Amniotic stem cell (primary cell): ENCODE measurements at places on chromosomes 1 and 21.

GRCh38 chr21:36461277-36461917 lies 18.5 kb downstream of the CLDN14 start:
- no peak for DNase-seq

- DNase-seq: no peak
Measured at GRCh38 chr1:89199525-89200031, 836 bp upstream of the GBP4 start.

- DNase-seq: no peak
Measured at GRCh38 chr1:228838717-228839500, 103.6 kb downstream of the RHOU start.

DNA sequence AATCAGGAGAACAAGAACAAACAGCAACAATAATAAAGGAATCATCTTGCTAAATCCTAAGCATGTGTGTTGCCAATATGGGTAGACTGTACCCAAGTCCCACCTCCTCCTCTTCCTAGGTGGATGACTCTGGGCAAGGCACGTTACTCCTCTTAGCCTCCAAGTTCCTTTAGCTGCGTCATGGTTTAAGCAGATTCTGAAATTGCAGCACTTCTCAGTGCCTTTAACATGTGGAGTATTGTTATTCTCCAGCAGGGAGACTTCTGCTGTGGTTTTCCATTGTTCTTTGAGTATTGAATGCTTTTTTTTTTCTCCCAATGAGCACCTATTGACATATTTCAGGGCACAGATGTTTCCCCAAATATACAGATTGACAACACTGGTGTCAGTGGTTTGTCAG lies 15.5 kb downstream of the ARHGEF10L start:
- DNase-seq: no peak

GRCh38 chr1:229231754-229232119 lies 39.2 kb upstream of the RAB4A start:
- no peak for DNase-seq

DNA sequence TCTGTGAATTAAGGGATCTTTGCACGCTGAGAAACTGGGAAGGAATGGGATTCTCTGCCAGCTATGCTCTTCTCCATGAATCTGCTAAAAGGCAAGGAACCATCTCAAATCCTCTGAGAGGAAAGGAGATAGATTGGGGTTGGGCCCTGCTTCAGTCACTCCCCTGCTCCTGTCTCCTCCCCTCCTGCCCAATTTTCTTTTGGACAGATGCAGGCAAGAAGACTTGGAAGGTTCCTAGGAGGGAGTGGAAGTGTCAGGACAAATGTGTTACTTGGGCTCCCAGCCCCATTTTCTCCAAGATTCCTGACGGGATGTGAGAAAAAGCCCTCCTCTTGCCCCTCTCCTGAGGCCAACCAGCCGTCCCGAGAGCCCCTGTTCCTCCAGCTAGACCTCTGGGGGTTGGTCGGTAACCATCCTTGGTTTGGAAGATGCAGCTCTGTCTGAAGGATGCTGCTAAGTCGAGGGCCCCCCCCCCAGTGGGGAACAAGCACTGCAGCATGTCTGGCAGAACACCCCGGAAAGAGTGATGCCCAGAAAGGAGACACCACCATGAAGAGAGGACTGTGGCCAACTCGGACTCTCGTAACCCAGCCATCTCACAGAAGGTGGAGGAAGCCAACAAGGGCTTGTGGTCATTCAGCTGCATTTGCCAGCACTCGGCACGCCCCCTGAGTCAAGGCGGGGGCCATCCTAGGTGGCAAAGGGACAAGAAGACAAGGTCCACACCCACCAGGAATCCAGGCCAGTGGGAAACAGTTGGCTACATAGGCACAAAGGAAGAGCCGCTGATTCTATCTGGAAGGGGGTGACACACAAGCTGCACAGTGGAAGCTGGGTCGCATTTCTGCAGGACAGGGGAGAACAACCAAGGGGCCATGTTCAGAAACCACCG lies 43.7 kb downstream of the CDK18 start:
- no peak for DNase-seq

- no peak for DNase-seq
Measured at GRCh38 chr1:76835203-76835602, 32.1 kb upstream of the ST6GALNAC5 start.

- DNase-seq: no peak
Measured at GRCh38 chr1:56098946-56099345, 480.4 kb downstream of the PLPP3 start.

DNA sequence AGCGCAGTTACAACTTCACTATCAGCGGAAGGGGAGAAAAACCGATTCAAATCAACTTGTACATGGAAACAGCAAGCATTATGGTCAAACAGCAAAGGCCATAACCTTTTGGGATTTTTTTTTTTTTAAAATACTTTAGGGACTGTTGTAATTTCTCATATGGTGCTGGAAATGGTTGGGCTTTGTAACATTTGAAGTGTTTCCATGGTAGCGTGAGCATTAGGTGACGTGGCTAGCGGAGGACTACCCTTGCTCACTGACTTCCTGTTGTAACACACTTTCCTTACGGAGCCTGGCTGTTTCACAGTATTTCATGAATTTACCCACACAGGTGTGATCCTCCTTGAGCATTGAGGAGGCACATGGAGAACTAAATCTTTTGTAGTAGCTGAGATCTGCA lies 269.5 kb downstream of the TM2D1 start:
- no peak for DNase-seq
